HepG2 (cell line): ENCODE measurements at places on chromosomes 3 and 15.
A peak's percentile ranks its signal among the peaks of the same experiment; 100 is the strongest.

DNA sequence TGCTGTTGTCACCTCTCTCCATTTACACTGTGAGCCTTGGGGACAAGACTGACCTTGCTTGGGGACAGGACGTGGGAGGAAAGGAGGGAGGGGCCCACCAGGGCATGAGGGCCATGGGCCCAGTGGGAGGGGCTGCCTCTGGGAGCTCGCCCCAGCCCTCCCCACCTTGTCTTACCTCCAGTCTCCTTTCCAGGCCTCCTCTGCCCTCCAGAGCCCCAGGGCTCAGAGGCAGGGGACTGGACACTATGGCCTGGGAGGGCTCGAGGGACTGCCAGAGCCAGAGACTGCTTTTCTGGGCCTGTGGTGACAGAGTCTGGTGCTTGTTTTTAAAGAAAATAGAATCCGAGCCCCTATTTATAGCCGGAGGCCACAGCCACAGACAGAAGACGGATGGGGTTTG, 10.2 kb downstream of the CSPG4 start:
- DNase-seq, result no peak

GRCh38 chr15:39801641-39802309, 19.1 kb upstream of the FSIP1 start:
- DNase-seq, result peak; percentile 36

DNA sequence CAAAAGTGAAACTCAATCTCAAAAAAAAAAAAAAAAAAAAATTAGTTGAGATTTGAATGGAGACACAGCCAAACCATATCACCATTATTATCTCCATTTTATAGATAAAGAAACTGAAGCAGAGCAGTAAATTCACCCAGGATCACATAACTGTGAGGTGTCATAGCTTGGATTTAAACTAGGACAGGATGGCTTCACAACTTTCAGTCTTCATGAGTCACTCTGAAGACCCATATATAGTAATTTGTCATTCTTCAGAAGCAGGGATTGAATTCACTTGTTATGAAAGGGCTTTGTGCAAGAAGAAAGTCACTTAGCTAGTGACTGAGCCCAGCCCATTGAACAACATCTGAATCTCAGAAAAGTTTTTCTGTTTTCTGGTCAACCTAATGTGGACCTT, 60.5 kb upstream of the LRIG1 start:
- no peak for DNase-seq

DNA sequence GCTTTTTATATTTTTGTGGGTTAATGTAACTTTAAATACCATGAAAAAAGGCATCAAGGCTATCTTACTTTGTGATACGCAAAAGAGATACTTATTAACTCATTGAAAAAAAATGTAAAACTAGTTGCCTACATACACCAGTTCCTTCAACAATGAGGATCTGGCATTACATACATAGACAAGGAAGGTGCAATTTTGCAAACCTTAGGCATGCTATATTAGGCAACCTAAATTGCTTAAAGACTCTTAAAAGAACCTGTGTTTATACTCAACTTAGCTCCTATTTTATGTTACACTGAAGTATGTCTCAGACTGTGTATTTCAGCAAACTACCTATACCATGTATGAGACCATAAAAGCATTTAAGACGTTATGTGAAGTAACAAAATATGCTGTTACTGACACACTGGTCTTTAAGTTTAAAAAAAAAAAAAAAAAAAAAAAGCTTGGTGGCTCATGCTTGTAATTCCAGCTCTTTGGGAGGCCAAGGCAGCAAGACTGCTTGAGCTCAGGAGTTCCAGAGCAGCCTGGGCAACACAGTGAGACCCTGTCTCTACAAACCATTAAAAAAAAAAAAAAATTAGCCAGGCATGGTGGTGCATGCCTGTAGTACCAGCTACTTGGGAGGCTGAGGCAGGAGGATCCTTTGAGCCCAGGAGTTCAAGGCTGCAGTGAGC, 9.1 kb downstream of the TASOR start:
- no peak for DNase-seq

DNA sequence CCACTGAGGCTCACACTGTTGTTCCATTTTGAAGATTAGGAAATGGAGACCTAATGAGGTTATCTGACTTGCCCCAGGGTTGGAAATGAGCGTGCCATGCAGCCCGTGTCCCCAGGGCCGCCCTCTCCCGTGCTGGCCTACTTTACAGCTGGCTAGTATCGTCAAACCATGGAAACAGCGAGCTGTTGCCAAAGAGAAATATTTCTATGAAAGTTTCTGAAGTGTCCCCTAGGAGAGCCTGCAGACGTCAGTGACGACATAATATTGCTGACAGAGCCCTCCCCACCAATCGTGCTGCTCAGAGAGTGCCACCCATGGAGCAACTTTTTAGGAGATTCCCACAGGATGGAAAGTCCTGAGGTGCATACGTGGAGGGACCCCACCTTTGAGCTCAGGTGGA, 11.2 kb upstream of the FAM174B start:
- DNase-seq, result no peak

DNA sequence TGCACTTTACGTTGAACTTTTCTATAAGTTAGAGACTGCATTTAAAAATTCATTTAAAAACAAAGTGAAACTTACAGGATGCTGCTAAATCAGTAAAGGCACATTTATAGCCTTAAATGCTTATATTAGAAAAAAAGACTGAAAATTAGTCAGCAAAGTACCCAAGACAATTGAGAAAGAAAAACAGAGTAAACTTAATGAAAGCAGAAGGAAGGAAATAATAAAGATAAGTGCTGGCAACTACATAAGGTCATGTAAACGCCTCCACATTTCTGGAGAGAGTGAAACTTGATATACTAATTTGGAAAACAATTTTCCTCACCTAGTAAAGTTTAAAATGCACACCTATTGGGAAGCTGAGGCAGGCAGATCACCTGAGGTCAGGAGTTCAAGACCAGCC, 58.2 kb upstream of the ACAN start:
- no peak for DNase-seq

DNA sequence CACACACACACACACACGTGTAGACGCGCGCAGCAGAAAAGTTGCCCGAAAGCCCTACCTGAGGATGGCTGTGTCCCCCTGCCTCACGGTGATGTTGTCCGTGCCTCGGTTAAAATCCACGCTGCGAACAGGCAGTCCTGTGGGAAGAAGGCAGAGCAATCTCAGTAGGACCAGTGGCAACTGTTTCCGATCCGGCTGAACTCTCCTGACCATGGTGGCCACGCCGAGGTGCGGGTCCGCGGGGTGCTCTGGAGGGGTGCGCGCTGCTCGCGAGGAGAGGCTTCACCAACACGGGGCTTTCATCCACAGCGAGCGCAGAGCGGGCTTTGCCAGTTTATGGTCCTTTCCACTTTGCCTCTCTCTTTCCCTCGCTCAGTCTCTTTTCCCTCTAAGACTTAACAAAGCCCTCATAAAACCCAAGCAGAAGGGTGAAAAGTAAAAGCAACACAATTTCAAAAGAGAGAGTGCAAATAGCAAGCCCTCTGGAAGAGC, 422 bp downstream of the LSAMP start:
- DNase-seq, result no peak

- DNase-seq, result no peak
Measured at GRCh38 chr3:134336587-134336986, 37.7 kb downstream of the AMOTL2 start.

GRCh38 chr3:171556148-171556547, 95.9 kb upstream of the TNIK start:
- no peak for DNase-seq

DNA sequence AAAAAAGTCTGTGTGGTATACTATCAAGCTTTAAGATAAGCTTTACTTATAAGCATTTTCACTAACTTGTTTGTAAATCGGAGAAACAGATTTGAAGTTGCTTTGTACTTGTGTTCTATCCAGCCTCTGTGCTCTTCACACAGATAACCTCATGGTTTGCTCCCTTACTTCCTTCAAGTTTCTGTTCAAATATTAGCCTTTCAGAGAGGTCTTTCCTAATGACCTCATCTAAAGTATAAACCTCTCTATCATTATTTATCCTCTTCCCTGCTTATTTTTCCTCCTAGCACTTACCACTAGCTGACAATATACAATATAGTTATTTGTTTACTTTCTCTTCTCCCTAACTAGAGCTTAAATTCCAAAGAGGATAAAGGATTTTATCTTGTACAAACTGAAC, 180.0 kb downstream of the CBLB start:
- peak; percentile 53 for DNase-seq

GRCh38 chr3:4856136-4856535, 123.1 kb upstream of the BHLHE40 start:
- DNase-seq, result no peak

DNA sequence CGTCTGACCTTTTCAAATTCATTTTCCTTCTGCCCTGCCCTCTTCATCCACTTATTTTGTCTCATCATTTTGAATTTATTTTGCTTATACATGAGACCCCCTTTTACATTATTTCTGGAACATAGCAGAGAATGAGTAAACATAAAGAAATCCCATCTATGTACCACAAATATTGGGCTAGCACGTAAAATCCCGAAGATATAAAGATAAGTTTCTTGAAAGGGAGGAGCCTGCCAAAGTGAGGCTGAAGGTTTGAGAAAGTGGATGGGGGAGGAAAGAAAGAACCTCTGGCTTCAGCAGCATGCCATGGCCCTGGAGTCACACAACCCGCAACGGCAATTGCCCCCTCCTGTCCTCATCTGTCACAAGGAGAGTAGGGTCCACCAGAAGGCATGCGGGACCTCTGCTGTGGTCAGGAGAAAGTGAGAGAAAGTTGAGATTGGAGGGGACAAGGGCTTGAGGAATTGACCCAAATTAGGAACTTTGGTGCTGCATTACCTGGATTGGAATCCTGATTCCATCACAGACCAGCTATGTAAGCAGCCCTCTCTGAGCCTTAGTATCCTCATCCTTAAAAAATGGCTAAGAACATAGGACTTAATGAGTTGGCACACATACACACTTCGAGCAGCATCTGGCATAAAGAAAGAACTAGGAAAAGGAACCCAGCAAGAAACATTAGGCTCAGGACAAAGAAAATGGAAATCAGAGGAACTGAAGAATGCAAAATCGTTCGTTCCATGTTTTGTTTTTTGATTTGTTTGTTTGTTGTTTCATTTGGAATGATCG, 53.7 kb upstream of the GYG1 start:
- no peak for DNase-seq

- peak; percentile 70 for DNase-seq
Measured at GRCh38 chr15:78422571-78423340, 15.3 kb upstream of the IREB2 start.

- DNase-seq, result no peak
Measured at GRCh38 chr15:66226736-66227135, 26.8 kb downstream of the MEGF11 start.

- no peak for DNase-seq
Measured at GRCh38 chr3:23580096-23580713, 225.6 kb upstream of the UBE2E1 start.

- DNase-seq, result no peak
Measured at GRCh38 chr15:78878356-78878755, 5.7 kb downstream of the MORF4L1 start.

GRCh38 chr15:98801234-98801561, 152.9 kb downstream of the IGF1R start:
- DNase-seq, result no peak

GRCh38 chr15:80856400-80856799, 77.2 kb downstream of the CEMIP start:
- DNase-seq, result peak; percentile 69

GRCh38 chr15:78192826-78193594, 41.4 kb downstream of the ACSBG1 start:
- DNase-seq, result no peak
